ENCODE measurements at places on chromosomes 6 and 20. TPM values are rescaled to one million over a fixed set of nuclear protein-coding genes. Genes with fewer than 3 reads are reported as not detected.
A peak's percentile ranks its signal among the peaks of the same experiment; 100 is the strongest.

Gene SRMS
- total RNA-seq, result not detected

Gene CTSZ
- total RNA-seq, result 14.1 TPM

GRCh38 chr6:56091159-56091869 lies 156.1 kb downstream of the COL21A1 start:
- no peak for DNase-seq

DNA sequence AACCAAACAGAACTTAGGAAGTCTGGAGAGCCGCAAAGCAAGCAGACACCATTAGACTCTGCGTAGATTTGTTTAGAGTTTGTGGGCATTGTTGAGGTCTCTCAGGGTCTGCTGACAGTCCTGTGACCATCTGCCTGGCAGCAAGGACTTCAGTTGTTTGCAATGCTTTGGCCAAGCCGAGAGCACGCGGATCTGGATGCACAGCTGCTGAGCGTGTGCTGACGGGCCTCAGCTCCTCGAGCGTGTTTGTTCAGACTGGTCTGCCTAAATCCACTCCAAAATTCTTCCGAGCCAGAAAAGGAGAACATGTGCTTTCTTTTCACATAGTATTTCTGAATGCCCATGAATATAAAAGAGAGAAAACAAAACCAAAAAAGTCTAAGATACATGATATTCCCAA lies 159.0 kb downstream of the ZNF217 start:
- no peak for DNase-seq

DNA sequence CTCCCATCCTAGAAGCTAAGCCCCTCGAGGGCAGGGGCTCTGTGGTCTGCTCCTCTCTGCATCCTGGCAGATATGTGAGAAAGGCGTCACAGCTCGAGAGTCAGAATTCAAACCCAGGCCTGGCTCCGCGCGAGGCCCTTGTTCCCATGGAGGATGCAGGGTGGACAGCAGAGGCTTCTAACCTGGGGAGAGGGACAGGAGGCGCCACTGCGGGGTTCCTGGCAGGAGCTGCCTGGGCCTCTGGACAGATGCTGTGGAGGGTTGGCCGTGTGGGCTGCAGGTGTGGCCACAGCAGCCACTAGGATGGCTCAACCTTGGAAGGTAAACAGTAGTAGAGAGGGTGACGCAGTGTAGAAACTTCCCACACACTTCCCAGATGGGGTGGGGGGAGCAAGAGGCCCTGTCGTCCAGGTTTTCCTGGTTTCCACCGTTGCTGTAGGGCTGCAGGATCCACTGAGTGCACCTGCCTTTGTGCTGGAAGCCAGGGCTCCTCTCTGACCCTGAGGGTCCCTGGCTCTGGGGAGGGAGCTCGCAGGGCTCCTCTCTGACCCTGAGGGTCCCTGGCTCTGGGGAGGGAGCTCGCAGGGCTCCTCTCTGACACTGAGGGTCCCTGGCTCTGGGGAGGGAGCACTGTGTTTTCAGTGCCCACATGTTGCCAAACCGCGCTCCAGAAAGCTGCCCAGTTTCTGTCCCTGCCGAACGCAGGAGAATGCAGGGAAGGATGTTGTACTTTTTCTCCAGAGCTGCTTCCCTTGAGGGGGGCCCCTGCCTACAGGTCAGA lies 14.2 kb downstream of the RBM38 start:
- no peak for DNase-seq

GRCh38 chr6:42960243-42961019 lies at the start of gene GNMT:
TSS of gene GNMT (plus strand) at chr6:42960754. CDS start at chr6:42960768, 14 bp downstream.
- DNase-seq, result peak; percentile 64

- no peak for DNase-seq
Measured at GRCh38 chr6:12333128-12333527, 43.0 kb downstream of the EDN1 start.

DNA sequence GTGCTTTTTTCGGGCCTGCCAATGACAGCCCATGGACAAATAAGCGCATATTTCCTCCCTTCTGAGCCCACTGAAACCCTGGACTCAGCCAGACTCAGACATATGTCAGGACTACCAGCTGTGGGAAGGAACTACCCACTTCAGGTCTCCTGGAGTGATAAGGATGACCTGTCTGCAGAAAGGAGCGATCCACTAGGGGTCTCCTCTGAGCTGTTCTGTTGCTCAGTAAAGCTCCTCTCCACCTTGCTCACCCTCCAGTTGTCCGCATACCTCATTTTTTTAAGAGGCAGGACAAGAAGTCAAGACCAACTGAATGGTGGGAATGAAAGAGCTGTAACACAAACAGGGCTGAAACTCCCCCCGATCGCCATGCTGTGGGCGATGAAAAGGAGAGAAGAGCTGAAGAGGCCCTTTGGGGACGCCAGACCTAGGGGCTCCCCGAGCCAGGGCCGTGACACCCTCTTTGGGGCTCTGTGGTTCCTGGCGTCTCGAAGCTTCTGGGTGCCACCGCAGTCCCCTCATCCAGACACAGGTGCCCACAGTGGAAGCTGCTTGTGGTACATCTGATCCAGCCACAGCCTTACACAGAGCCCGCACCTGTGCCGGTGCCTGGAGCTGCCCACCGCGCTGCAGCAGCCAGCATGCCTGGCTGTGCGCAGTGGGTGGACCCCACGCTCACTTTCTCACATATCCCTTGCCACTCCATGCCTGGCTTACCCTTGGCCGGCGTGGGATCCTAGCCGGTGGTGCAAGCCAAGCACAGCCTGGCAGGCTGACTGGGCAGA lies 68.8 kb downstream of the EYS start:
- no peak for DNase-seq

DNA sequence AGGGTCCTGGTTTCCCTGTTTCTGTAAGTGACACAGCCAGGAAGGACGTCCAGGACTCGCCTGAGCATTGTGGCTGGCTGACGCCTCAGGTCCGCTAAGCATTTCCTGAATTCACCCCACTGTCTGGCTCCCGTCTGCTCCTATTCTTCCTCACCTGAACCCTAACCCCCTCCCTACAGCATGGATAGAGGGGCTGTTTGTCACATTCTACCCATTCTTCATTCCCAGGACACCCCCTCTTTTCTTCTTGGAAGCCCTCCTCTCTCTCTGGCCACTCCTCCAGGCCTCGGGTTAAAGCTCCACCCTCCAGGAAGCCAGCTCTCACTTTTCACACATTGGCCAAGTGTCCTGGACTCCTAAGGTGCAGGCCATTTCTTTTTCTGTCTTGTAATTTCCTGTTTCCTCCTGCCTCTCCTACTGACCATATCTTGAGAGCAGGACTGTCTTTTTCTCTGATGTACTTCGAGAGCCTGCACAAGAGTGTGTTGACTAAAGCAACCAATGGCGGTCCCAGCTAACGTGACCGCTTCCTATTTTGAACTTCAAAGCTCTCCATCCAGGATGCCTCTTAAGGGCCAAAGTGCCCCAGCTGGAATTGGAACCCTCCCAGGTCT lies 24.2 kb upstream of the MYMX start:
- DNase-seq, result no peak

GRCh38 chr6:167781066-167781767 lies 45.5 kb upstream of the AFDN start:
- no peak for DNase-seq

Measured in cerebellum (tissue), 4 donors.